SJSA1 (cell line): ENCODE measurements at places on chromosomes 5 and 9. TPM values are rescaled to one million over a fixed set of nuclear protein-coding genes. Genes with fewer than 3 reads are reported as not detected.
A peak's percentile ranks its signal among the peaks of the same experiment; 100 is the strongest.

The SNCAIP gene
- total RNA-seq = 0.16 TPM in 1 of 2 replicates, not detected in the other

The PCDHGA6 gene
- 0.38 and 1.4 TPM in 2 replicates for total RNA-seq

The CER1 gene
- not detected in 2 replicates for total RNA-seq

The CRB2 gene
- total RNA-seq = not detected in 2 replicates

The PPP2R2B gene
- total RNA-seq = 0.13 TPM in 1 of 2 replicates, not detected in the other

The CEL gene
- 0.61 TPM in 1 of 2 replicates, not detected in the other for total RNA-seq

The SGCD gene
- total RNA-seq = not detected in 2 replicates

The PFN3 gene
- total RNA-seq = not detected in 2 replicates

- DNase-seq = no peak
- no peak overlapping the region for H3K4me3 ChIP-seq
- no peak overlapping the region for H3K27ac ChIP-seq
- H3K36me3 ChIP-seq = no peaks in the 10 kb centered on the region
- H3K4me1 ChIP-seq = no peaks in the 10 kb centered on the region
Observed at GRCh38 chr5:92629000-92629399, 952.0 kb downstream of the NR2F1-AS1 start.

DNA sequence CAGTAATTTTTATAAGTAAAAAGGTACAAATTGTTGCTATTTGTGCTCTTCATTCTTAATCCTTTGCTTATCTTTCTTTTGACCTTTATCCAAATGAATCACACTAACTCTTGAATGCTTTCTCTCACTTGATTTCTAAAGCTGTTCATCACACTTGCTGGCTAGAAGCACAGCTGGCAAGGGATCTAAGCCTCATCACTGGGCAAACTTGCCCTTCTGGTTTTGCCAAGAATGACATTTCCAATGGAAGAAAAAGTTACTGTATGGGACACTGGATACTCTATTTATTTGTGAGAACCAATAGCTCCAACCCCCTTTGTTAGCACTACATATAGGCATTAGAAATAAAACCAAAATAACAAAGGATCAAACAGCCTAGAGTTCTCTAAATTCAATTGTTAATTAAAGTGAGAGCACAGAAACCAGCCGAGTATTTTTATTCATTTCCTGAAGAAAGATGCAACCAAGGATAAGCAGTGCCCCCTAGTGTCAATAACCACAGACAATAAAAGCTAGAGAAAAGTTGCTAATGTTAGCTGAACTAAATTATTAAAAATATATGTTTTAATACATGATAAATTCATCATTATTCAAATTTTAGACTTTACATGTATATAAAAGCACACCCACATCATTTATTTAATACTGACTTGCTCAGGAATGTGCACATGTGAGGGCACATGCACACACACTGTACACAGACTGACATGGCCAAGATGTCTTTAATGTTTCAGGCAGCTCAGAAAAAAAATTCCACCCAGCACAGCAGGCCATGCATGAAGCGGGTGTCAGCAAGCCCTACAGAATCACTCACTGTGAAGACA is 59.8 kb upstream of the POU5F2 start:
- no peak for DNase-seq
- no peak overlapping the region for H3K27ac ChIP-seq

DNA sequence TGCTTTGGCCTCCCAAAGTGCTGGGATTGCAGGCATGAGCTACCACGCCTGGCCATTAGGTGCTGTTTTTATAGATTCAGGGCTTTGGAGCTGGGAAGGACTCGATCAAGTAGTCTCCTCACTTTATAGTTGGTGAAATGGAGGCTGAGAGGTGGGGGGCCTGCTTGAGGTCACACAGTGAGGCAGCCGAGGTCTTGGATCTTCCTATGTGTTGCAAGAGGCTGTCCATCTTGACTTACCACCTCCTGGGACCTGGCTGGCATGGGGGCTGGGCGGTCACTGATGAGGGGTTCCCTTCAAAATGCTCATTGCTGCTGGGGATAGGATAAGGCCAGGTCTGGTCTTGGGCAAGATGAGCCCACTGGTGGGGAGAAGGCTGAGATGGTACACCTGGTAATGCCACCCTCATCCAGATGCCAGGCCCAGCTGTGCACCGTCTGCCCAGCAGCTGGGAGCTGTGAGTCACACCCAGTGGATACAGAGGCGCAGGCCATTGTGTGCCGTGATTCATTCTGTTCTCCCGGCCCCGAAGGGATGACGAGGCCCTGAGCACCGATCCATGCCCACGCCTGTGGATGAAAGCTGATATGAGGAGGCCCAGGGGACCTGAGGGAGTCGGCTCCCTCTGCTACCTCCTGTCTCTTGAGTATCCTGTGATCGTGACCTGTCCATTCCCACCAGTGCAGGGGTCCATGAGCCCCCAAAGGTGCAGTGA is 10.5 kb upstream of the NDST1 start:
- H3K36me3 ChIP-seq = peaks cover 45% of the 10 kb centered on the region
- H3K4me1 ChIP-seq = peaks cover 53% of the 10 kb centered on the region
- H3K4me3 ChIP-seq = no peak overlapping the region
- peak; percentile 95 for DNase-seq
- H3K27me3 ChIP-seq = no peaks in the 10 kb centered on the region

DNA sequence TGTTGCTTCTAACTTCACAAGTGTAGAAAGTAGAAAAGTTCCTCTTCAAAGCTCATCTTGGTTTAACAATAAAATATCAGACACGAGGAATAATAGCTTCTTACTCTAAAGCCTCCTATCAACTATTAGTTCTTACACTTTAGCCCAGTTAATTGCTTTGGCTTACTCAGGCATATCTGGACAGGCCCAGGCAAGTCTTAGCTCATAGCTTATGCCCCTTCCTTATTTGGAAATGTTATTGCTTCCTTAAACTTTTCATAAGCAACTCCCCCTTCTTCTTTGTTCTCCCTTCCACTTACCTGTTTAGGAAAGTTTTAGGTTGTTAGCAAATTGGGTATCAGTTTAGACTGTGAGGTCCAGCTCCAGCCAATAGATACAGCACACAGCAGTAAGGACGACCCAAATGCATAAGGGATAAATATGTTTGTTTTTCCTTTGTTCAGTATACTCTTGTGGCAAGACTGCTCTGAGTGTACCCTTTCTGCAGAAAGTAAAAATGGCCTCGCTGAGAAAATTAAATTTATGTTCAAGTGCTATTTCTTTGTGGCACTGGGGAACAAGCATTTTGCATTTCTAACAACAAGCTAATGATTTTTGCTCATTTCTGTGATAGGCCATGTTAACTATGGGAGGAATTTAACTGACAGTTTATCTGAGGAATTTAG is 162.1 kb downstream of the SMC2 start:
- no peaks in the 10 kb centered on the region for H3K4me1 ChIP-seq
- no peaks in the 10 kb centered on the region for H3K36me3 ChIP-seq
- H3K27me3 ChIP-seq = no peaks in the 10 kb centered on the region

DNA sequence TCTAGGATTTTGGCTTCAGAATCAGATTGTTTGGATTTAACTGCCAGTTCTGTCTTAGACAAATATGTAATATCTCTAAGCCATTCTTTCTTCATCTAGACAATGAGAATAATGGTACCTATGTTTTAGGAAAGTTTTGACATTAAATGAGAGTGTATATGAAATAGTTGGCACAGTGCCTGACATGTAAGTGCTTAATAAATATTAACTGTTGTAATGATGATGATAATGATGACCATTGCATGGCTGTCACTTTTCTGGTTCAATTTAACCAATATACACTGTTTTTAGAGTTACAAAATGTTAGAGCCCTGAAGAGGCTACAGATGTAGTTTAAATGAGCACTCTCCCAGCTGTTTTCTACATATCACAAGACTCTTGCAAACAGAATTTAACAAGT is 131.7 kb downstream of the RANBP17 start:
- H3K4me3 ChIP-seq = no peak overlapping the region
- no peak for DNase-seq
- H3K27ac ChIP-seq = no peak overlapping the region
- H3K36me3 ChIP-seq = no peaks in the 10 kb centered on the region
- H3K27me3 ChIP-seq = no peaks in the 10 kb centered on the region

DNA sequence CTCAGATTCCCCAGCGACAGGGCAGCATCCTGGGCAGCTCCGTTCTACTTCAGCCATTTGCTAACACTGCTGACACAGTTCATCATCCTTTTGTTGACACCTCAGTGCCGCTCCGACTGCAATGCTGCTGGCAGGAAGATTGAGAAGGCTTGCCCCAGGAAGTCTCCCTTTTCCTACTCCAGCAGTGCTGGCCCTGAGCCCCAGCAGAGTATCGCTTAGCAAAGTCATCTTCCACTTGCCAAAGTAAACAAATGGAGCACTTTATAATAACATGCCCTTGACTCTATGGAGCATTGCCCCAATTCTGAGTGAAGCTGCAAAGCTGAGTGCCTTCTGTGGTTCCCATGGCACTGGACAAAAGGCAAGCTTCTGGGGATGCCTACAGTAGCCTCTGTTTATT is 32.2 kb downstream of the PRLR start:
- H3K27me3 ChIP-seq = no peaks in the 10 kb centered on the region
- no peaks in the 10 kb centered on the region for H3K4me1 ChIP-seq
- no peaks in the 10 kb centered on the region for H3K36me3 ChIP-seq
- H3K4me3 ChIP-seq = no peak overlapping the region
- no peak for DNase-seq
- H3K27ac ChIP-seq = no peak overlapping the region

GRCh38 chr5:176161431-176161830 is 76.8 kb upstream of the SIMC1 start:
- no peak overlapping the region for H3K27ac ChIP-seq
- no peak overlapping the region for H3K4me3 ChIP-seq
- H3K27me3 ChIP-seq = peaks cover 12% of the 10 kb centered on the region; the same call in 1 of the 2 replicates

DNA sequence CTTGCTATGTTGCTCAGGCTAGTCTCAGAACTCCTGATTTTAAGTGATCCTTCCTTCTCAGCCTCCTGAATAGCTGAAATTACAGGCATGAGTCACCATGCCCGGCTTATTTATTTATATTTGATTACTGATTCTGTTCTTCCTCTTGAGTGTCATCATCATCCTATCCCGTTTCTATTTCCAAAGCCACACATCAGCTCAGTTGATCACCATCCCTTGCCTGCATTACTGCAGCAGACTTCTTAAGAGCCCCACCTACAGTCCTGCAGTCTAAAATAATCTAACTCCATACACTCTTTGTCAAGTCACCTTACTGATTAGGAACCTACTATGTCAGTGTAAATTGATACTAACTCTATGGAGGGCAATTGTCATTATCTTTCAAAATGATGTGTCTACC is 138.9 kb upstream of the RAI14 start:
- peak; percentile 42 for DNase-seq
- H3K27me3 ChIP-seq = no peaks in the 10 kb centered on the region
- H3K36me3 ChIP-seq = no peaks in the 10 kb centered on the region
- no peak overlapping the region for H3K27ac ChIP-seq
- peaks cover 8% of the 10 kb centered on the region; the same call in 1 of the 2 replicates for H3K4me1 ChIP-seq

DNA sequence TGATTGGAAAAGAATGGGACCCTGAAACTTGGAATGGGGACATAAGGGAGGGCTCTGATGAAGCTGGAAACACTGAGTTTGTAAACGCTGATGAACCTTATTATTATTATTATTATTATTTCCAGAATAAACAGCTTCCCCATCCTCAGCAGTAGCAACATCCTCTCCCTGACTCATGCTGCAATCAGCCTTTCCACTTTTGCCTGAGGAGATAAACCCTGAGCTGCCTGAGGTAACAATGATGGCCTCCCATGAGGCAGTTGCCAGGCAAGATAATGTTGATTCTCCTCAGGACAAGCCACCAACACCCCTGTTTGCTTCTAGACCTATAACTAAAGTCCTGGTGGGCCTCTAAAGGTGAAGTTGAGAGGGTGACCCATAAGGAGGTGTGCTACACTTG is 139.2 kb upstream of the ATP10B start:
- H3K4me1 ChIP-seq = no peaks in the 10 kb centered on the region
- no peaks in the 10 kb centered on the region for H3K36me3 ChIP-seq
- no peak overlapping the region for H3K27ac ChIP-seq
- DNase-seq = no peak

GRCh38 chr9:95896580-95896979 is 21.1 kb downstream of the ERCC6L2 start:
- H3K36me3 ChIP-seq = 0 out of 2 replicates have a peak, but pooled peaks cover 7% of the 10 kb centered on the region
- no peaks in the 10 kb centered on the region for H3K4me1 ChIP-seq
- H3K27me3 ChIP-seq = no peaks in the 10 kb centered on the region
- DNase-seq = no peak

- H3K27ac ChIP-seq = no peak overlapping the region
- DNase-seq = no peak
- H3K4me1 ChIP-seq = peaks cover 9% of the 10 kb centered on the region
- no peak overlapping the region for H3K4me3 ChIP-seq
- no peaks in the 10 kb centered on the region for H3K36me3 ChIP-seq
Observed at GRCh38 chr5:142650060-142650459, 35.8 kb downstream of the FGF1 start.

- no peaks in the 10 kb centered on the region for H3K4me1 ChIP-seq
- H3K4me3 ChIP-seq = no peak overlapping the region
- H3K36me3 ChIP-seq = no peaks in the 10 kb centered on the region
- no peak for DNase-seq
- H3K27me3 ChIP-seq = no peaks in the 10 kb centered on the region
Observed at GRCh38 chr5:2574155-2574554, 177.3 kb downstream of the IRX2 start.

- H3K4me3 ChIP-seq = no peak overlapping the region
- no peaks in the 10 kb centered on the region for H3K27me3 ChIP-seq
- H3K36me3 ChIP-seq = no peaks in the 10 kb centered on the region
- DNase-seq = peak; percentile 75
Observed at GRCh38 chr9:108163321-108164005, 673.9 kb upstream of the KLF4 start.

- H3K4me3 ChIP-seq = no peak overlapping the region
- H3K27me3 ChIP-seq = no peaks in the 10 kb centered on the region
- DNase-seq = peak; percentile 41
- H3K27ac ChIP-seq = no peak overlapping the region
- peaks cover 11% of the 10 kb centered on the region for H3K36me3 ChIP-seq
- peaks cover 31% of the 10 kb centered on the region for H3K4me1 ChIP-seq
Observed at GRCh38 chr5:390623-391491, 52.1 kb upstream of the EXOC3 start.

GRCh38 chr9:115730396-115730795 is 423.2 kb upstream of the PAPPA start:
- H3K36me3 ChIP-seq = no peaks in the 10 kb centered on the region
- H3K27me3 ChIP-seq = no peaks in the 10 kb centered on the region
- peaks cover 20% of the 10 kb centered on the region for H3K4me1 ChIP-seq
- H3K4me3 ChIP-seq = no peak overlapping the region
- peak overlapping the region; percentile 33; the same call in 1 of the 2 replicates for H3K27ac ChIP-seq

DNA sequence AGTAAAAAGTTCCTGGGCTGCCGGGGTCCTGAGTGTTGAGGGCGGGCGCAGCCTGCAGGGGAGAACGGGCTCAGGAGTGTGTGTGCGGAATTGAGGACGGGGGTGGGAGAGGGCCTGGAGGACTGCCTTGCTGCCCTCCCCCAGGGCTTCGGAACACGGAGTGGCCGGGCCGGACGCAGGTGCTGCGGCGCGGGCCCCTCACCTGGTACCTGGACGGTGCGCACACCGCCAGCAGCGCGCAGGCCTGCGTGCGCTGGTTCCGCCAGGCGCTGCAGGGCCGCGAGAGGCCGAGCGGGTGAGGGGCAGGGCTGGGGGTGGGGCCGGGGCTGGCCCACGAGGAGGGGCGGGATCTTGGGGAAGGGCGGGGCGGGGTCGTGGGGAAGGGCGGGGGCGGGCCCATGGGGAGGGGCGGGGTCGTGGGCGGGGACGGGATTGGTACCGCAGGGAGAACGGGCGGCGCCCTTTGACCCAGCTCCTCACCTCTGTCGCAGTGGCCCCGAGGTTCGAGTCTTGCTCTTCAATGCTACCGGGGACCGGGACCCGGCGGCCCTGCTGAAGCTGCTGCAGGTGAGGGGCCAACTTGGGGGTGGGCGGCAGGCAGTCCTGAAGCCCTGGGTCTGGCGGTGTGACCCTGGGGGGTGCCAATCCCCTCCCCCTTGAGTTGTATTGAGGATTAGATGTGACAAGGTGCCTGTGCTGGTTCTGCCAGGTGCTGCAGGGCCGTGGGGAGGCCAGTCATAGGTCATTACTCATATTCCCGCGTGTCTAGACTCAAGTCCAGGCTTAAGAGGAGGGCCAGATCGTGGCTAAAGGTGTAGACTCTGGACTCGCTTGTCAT is 7.1 kb downstream of the FPGS start:
- no peak for DNase-seq
- no peaks in the 10 kb centered on the region for H3K27me3 ChIP-seq
- H3K27ac ChIP-seq = no peak overlapping the region
- H3K36me3 ChIP-seq = peaks cover 81% of the 10 kb centered on the region
- H3K4me3 ChIP-seq = no peak overlapping the region
